ENCODE measurements at places on chromosomes 6 and 20.
A peak's percentile ranks its signal among the peaks of the same experiment; 100 is the strongest.

- peak; percentile 62 for DNase-seq
These were observed 17.8 kb downstream of the B4GALT5 start for GRCh38 chr20:49695830-49696229.

DNA sequence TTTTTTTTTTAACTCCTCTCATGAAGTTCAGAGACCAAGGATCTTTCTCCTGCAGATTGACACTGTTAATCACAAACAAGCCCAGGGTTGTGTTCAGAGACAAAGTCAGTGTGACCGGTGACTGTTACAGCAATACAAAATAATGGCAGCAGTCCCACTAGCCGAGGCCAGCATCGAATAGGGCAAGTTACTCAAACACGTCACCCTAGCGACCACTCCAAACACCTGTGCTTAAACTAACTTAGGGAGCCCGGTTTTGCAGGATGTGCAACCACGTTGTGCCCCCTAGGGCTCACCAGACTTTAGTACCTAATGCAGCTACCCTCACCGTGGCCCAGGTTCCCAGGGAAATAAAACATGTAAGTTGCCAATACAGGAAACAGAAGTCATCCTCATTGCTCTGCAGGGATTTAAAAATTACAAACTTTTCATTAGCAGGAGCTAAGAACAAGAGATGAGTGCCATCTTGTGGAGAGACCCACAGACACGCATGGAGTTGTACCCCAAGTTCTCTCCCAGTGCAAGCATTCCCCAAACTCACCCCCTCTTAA lies 38.1 kb downstream of the FAM50B start:
- peak; percentile 64 for DNase-seq

DNA sequence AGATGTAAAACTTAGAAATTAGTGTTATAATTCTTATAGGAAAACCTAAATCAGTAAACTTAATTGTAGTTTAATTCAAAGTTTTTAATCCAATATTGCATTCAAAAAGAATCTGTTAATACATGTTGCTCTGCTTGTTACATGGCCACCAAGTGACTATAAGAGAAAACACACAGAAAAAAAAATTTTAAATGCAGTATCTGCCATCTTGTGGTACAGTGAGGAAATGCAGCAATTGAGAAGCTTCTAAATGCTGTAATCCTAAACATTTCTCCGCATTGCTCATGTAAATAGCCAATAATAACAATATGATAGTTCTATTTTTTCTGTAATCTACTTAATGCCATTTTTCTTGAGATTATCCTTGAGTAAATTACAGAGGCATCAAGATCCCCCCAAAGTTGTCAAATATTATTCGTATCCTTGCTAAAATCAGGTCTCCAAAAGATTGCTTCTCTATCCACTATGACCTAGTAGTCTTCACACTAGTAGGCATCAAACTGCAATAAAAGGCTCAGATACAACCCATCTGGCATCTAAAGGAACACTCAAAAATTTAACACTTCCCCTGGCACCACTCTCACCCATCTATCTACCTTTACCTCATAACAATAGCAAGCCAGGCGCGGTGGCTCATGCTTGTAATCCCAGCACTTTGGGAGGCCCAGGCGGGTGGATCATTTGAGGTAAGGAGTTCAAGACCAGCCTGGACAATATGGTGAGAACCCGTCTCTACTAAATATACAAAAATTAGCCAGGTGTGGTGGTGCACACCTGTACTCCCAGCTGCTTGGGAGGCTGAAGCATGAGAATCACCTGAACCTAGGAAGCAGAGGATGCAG lies 34.6 kb downstream of the HDAC2 start:
- DNase-seq: peak; percentile 70

DNA sequence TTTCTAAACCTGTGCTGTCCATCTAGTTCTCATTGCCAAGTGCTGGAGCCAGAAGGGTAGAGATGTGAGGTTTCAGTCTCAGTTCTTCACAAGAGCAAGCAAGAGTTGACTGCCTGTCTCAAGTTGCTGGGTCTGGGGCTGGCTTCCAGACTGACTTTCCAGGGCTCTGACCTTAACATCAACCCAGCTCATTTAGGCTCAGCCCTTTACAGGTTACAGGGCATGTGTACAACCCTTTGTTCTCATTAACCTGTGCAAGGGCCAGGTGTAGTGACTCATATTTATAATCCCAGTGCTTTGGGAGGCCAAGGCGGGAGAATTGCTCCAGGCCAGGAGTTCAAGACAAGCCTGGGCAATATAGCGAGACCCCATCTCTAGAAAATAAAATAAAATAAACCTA lies 30.6 kb downstream of the FITM2 start:
- DNase-seq: no peak

- DNase-seq: no peak
These were observed 43.8 kb upstream of the CST5 start for GRCh38 chr20:23923311-23923710.

- DNase-seq: no peak
These were observed 53.0 kb upstream of the NOP56 start for GRCh38 chr20:2599288-2600006.

DNA sequence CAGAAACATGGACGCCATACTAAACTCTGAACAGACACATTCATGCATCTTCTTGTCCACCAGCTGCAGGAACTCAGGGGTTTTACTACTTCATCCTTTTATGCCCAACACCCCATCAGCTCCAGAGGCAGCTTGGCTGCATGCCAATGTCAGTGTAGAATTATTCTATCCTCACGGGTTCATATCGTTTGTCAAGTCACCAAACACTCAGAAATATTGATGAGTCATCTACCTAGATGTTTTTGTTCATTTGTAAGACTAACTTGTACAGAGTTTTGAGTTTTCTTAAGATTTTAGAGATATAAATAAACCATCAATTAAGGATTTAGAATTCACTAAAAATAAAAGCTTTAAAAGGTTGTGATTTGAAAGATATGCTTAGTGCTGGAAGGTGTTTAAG lies 590.7 kb upstream of the FLRT3 start:
- no peak for DNase-seq
